Urinary bladder (tissue), 4 donors: ENCODE measurements at places on chromosomes 7 and 10. TPM values are rescaled to one million over a fixed set of nuclear protein-coding genes. Genes with fewer than 3 reads are reported as not detected.

DNA sequence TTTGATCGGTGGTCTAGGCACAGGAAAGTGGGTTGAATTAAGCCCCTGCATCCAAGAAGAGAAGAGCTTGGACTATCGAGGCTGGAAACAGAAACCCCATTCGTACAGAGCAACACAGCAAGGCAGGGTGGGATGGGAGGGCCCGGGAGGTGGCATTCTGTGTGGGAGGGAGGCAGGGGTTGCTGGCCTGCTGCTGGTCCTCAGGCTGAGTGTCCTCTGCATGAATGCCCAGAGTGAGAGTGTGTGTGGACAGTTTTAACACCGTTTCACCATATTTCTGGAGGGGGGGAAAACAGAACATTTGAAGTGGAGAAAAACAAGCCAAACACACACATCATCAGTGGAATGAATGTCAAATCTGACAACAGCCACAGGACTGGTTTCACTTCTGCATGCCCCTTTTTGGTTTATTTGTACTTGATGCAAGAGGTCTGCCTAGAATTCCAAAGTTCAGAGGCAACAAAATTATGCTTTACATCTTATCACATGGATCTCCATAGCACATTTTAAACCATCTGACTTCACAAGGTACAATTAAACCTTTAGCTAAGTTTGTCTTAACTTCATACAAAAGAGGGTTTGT lies 11.1 kb upstream of the ENO4 start:
- no peak for DNase-seq

The ZCCHC24 gene
- 43.5 TPM for total RNA-seq

The EPHB6 gene
- total RNA-seq, result 10.8 TPM

DNA sequence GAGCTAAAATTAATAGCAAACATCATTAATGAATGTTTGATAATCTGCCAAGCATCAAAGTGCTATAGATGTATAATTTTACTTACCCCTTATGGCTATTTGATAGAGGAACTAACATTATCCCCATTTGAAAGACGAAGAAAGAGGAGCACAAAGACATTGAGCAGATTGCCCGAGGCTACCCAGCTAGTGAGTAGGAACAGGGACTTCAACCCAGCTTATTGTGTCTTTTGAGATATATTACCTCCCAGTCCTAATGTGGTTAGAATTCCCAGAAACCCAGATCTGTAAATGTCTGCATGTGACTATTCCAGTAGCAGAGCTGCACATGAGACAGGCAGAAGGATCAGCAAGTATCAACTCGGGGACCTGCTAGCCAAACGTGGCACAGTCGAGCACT lies 160.1 kb upstream of the AOAH start:
- no peak for DNase-seq

DNA sequence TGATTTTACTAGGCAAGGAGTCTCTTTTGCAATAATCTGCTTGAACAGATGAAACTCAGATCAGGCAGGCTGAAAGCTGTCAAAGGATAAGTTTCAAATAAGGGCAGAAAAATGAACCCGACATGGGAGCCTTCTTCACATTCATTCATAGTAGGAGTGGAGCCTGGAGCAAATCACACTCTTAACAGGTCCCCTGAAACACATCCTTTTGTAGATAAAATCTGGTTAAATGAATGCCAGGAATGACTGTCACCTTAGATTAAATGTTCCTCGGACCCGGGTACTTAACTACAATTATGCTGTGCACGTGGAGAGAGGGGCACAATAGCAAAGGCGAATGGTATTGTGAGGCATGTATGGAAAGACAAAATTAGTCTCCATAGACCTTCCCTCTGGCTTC lies 344.7 kb upstream of the LRGUK start:
- no peak for DNase-seq
